ENCODE measurements at places on chromosomes 2 and 18.

DNA sequence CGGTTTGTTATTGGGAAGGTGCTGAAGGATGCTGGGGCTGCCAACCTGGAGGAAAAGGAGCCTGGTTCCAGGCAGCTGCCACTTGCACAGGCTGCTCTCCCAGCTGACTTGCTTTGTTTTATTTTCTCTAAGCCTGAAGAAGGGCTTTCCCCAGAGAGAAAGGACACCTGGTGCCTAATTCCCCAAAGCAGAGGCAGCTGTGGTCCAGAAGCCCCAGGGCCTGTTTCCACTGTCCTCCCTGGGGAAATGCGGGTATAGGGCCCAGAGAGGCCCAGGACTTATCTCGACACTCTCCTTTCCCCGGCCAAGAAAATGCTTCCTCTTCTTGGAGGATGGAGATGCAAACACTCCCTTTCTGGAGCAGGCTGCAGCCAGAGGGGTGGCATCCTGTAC, 30.1 kb downstream of the INO80C start:
- no peak for DNase-seq

GRCh38 chr2:70645733-70646419, 92.2 kb upstream of the TGFA start:
- no peak for DNase-seq

- DNase-seq: no peak
Measured at GRCh38 chr2:53854678-53855077, 5.1 kb downstream of the GPR75 start.

DNA sequence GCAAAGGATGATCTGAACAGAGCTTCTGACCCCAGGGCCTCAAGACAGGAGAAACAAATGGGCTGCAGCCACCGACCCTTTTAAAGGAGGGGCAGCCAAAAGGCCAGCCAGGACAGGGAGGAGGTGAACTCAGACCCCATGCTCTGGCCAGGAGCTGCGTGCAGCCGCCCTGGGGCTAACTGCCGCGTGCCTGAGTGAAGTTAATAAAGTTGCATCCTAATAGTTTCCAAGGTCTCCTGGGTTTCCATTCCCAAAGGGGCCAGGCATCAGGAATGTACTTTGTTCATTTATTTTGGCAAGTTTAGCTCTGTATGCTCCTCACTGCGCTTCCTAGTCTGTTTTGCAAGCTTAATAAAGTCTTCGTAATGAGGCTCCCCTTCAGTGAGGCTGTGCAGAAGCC, 60.7 kb downstream of the EN1 start:
- no peak for DNase-seq

- DNase-seq: no peak
Measured at GRCh38 chr2:225326969-225327368, 72.5 kb upstream of the NYAP2 start.

DNA sequence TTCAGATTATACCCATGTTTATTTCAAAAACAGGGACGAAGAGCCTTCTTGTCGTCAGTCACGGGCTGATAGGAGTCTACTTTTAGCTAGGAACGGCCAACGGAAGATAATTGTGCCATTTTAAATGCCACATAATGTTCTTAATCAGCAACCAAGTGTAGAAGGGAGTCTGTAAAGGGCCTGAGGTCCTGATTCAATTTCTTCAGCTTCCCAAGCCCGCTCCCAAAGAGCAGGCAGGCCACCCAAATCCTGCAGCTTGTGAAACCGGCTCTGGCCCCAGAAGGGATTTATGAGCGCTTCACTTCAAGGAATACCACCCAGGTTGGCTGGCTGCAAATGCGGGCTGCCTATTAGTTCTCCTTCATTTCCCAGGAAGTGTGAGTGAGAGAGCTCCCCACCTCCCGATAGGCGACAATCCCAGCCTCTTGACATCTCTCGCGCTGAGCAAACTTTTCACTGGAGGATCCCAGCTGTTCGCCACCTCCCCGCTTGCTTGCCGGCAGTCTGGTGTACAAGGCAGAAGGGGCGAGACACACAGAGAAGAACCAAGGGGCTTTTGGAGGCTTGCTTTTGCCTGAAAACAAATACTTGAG, 272.9 kb downstream of the CDH20 start:
- DNase-seq: no peak

GRCh38 chr2:233439191-233439590, 84.9 kb downstream of the DGKD start:
- no peak for DNase-seq

DNA sequence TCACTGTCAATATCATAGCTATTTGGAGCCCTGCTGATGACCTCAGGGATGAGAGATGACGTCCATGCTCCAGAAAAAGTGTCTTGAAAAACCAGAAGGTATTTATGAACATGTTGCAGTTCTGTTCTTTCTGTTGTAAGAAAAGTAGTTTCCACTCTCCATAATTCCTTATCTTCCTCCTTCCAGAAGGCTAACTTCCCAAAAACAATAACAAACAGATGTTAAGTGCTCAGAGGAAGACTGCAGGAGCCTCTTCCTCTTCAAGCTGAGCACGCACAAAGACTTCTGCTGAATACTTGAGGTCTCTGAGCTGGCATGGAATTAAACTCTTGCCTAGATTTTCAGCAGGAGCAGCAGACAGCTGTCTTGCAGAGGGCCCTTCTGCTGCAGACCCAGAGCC, 434.5 kb upstream of the KLHL29 start:
- DNase-seq: no peak

- DNase-seq: no peak
Measured at GRCh38 chr2:110716959-110717645, 15.3 kb upstream of the ACOXL start.

GRCh38 chr2:21250673-21251072, 126.9 kb downstream of the TDRD15 start:
- DNase-seq: no peak

GRCh38 chr2:58241546-58241864, 380 bp upstream of the FANCL start:
- DNase-seq: no peak

DNA sequence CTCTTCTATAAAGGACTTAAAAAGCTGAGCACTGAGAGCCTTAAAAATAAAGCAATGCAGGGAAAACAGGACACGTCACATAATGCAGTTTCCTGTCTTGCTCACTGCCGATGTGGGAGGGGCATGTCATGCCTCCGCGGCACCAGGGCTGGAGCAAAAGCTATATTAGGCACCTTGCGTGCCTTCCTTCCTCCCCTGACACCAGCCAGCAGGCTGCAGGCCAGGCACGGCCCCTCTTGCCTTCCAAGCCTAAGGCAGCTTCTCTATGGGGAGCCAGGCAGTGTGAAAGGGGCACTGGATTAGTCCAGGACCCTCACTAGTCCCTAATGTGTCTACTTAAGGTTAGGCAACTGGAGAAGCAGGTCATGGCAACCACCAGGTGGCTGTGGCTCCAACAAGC, 26.3 kb downstream of the MRPL35 start:
- peak; percentile 38 for DNase-seq

DNA sequence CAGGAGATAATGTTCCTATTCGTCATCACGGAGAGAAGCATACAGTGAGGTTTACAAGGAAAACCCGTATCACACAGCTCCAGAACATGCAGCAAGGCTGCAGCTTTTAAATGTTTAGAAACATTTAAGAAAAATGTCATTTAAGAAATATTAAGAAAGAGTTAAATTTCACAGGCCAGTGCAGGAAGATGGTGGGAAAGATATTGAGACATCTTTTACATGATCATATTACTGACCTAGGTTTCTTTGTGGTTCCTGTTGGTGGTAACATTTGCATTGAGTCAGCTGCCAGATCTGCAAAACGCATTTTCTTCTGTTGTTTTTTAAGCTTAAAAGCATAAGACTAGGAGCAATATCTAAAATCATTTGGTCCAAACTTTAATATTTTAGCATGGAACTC, 44.9 kb downstream of the CPO start:
- no peak for DNase-seq

DNA sequence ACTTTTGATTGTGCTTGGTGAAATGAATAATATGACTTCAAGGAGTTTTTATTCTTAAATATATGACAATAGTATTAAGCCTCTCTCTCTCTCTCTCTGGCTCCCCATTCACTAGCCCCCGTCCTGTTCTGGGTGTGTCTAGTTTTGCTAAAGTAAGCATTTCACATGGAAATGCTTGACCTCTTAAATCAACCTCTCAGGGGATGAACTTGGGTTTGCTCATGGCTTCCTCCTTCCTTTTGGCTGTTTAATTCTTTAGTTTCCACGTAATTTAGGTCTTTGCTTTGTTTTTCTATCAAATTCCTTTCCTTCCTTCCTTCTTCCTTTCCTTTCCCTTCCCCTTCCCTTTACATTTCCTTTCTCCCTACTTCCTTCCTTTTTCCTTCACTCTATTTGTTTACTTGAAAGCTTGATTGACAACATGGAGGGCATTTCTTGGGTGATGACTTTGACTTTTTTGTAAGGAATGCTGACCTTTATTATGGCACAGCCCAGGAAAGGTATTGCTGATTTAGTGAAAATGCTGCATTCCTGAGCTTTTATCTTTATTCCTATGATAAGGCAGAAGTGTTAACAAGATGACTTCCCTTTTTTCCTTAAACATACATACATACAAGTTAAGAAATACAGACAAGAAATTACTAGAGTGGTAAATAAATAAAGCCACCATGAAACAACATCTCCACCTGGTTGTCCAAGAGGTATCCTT, 3.6 kb downstream of the DPP4 start:
- DNase-seq: no peak
